ENCODE measurements at places on chromosomes 4 and X.

DNA sequence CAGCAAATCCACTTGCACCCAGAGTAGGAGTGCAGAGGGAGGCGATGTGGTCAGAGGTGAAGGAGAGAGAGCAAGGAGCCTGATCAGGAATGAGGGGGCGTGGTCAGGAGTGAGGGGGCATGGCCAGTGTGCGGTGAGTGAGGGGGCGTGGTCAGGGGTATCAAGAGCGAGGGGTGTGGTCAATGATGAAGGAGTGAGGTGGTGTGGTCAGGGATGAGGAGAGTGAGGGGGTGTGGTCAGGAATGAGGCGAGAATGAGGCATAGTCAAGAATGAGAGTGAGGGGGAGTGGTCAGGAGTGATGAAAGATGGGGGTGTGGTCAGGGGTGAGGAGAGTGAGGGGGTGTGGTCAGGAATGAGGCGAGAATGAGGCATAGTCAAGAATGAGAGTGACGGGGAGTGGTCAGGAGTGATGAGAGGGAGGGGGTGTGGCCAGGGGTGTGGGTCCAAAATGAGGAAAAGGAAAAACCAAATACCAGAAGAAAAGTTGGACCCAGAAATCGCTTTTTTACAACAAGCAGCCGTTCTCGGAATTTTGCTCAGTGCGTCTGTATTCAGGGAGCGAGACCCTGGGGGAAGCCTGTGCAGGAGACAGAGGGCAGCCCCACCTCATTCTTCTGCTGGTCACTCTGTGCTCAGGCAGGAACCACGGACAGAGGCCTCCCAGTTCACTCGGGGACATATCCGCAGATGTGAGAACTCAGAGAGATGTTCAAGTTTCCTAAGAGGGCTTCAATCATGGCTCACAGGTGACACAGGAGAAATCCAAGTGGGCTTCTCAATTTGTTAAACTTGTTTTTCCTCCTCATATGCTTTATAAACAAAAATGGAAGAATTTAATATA, 47.5 kb downstream of the MAGEA1 start:
- H3K4me3 ChIP-seq, result peak overlapping the region; percentile 27
- H3K27me3 ChIP-seq, result no peaks in the 10 kb centered on the region
- peak; percentile 58 for DNase-seq

- H3K36me3 ChIP-seq, result no peaks in the 10 kb centered on the region
- H3K4me1 ChIP-seq, result no peaks in the 10 kb centered on the region
- no peak for DNase-seq
- no peaks in the 10 kb centered on the region for H3K27me3 ChIP-seq
These were observed 107.9 kb upstream of the ELOVL6 start for GRCh38 chr4:110306303-110306702.

DNA sequence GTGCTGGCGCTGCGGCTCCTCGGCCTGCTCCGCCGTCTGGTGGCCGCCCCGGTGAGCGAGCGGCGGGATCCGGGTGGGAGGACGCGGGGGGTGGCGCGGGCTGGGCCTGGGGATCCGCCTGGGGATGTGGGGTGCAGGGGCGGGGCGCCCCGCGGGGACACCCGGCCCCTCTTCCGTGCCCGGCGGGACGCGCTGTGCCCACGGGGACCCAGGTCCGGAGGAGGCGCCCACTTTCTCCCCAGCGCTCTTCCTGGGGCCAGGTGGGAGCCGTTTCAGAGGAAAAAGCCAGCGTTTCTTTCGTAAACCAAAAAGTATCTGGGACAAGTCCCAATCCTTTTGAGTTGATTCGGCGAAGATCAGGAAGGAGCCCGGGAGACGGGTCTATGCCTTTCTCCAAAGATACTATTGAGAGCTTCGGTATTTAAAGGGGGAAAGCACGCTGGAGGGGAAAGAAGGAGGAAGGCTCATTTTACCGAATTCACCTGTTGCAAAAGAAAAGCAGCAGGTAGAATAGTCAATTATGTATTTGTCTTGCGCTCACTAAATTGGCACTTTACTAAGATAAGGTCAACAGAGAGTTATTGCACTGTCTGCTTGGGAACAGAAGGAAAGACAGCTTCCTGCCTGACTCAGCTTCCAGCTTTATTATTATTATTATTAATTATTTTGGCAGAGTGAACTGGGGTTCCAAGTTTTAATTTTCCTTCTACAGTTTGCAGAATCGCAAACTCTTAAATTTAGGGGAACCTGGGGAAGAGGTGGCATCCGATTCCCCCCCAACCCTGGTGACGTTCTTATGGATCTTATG, 81.5 kb upstream of the CD99 start:
- H3K27ac ChIP-seq, result peak overlapping the region; percentile 91
- H3K27me3 ChIP-seq, result no peaks in the 10 kb centered on the region
- no peak for DNase-seq
- H3K4me3 ChIP-seq, result peak overlapping the region; percentile 93
- peaks cover 19% of the 10 kb centered on the region for H3K4me1 ChIP-seq

DNA sequence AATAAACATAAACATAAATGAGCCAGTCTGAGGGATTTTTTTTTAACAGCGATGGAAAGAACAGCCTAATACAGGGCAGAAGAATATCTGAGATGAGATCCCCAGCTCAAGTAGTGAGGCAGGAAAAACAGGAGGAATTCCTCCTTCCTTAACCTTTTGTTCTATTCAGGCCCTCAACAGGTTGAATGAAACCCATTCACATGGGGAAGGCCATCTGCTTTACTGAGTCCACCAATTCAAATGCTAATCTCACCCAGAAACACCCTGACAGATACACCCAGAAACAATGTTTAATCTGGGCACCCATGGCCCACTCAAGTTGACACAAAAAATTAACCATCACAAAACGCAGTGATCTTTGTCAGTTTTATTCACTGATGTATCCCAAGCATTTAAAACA, 45.5 kb downstream of the SMIM31 start:
- no peak for DNase-seq
- no peaks in the 10 kb centered on the region for H3K36me3 ChIP-seq
- H3K27me3 ChIP-seq, result no peaks in the 10 kb centered on the region
- H3K4me1 ChIP-seq, result no peaks in the 10 kb centered on the region
- H3K4me3 ChIP-seq, result no peak overlapping the region
